ENCODE measurements at places on chromosomes 12 and 14.

DNA sequence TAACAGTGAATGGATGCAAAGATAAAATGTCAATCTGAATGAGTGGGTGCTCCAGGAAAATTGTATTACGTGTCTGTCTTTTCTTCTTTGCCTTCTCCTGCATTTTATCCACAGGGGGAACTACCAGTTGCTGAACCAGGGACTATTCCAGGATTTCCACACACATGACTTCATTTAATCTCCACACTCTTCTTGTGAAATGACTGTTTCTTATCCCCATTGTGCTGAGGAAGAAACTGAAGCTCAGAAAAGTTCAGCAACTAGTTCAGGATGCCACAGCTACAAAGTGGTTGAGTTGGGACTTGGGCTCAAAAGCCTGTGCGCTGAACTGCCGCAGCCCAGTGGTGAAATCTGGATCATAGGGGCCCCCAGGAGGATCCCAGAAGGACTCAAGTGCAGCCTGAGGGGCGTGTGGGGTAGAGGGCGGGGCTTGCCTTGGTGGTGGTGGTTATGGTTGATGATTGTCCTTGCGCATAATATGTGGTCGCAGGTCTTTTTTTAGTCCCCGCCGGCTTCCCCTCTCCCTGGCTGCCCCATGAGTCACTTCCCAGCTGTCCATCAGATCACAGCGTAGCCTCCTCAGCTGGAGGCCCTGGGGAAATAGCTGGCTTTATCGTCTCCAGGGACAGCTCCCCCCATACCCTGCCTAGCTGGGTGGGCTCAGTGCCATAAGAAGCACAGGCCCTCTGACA lies 235.2 kb upstream of the CRY1 start:
- no peak for DNase-seq

DNA sequence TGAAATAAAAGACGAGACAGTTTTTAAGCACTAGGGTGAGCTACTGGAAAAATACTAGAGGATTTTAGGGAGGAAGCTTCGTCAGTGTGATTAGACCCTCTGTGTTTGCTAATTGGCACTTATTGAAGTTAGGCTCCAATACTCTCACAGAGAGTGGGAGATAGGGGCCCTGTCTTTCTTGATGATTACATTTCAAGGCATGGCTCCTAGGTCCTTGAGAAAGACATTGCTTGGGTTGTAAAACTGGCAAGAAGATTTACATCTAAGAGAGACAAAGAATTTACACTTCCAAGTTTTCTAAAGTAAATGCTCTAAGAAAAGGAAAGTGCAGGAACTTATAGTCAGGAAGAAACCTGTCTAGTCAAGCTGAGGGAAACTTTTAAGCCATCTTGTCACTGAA lies 183.2 kb downstream of the C12orf50 start:
- DNase-seq, result no peak

- DNase-seq, result no peak
These were observed 18.0 kb upstream of the LDHB start for GRCh38 chr12:21675641-21676040.

GRCh38 chr12:19190292-19191031 lies 60.9 kb downstream of the PLEKHA5 start:
- DNase-seq, result no peak

DNA sequence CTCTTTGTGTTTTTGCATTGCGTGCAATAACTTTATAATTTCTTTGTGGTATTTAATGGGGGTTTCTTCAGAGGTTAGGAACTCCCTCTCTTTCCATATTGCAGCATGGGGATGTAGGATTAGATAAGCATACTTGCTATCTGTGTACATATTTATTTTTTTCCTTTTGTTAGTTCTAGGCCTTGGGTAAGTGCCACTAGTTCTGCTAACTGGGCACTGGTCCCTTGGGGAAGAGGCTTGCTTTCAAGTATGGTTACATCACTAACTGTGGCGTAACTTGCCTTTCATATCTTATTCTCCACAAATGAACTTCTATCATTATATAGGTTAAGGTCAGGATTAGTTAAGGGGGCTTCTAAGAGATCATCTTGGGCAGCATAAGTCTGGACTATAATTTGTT lies 31.5 kb upstream of the SLCO1B3 start:
- no peak for DNase-seq

DNA sequence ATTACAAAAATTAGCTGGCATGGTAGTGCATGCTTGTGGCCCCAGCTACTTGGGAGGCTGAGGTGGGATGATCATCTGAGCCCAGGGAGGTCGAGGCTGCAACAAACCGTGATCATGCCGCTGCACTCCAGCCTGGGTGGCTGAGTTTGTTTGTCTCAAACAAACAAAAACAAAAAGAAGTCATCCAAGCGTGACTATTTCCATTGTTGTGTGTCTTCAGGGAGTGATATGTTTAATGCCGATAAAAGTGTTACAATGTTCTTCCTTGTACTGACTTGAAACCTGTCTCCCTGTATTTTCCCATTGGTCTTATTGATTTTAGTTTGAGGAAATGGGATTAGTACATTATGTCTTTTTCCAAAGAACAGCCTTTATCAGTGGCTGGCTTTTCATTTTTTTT lies 75.6 kb upstream of the USP44 start:
- no peak for DNase-seq

DNA sequence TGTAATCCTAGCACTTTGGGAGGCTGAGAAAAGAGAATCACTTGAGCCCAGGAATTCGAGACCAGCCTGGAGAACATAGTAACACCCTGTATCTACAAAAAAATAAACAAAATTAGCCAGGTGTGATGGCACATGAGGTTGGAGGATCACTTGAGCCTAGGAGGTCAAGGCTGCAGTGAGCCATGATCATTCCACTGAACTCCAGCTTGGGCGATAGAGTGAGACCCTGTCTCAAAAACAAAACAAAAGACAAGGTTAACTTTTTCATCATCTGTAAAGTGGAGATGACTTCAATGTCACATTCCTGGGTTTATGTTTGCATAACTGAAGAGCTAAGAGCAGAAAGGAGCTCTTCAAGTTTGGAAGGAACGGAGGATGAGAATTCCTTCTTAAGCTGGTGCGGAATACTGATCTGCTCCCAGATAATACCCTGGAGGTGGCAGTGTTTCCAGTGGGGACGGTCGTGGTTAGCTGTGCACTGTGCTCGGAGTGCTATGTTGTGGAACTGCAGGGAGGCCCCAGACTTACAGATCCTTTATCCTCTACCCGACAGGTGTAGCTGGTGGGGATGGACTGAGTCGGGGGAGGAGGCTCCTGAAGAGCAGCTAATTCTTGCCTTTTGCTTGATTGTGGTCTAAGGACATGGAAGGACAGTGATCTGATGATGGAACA lies 22.5 kb upstream of the BICD1 start:
- DNase-seq, result no peak

DNA sequence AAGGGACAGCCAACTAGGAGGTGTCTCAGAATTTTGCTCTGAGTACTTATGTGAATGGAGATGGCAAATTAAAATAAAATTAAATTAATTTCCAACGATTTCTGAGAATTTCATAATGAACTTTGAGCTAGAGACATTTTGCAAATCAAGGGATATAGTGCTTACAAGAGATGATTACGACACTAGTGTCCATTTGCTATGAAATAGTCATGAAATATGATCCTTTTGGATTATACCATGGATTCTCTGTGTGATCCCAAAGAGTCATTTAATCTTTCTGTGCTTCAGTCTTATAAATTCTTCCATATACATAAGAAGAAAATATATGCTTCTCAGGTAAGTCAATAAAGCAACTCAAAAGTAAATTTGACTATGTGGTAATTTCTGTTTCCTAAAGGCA lies 240.6 kb downstream of the SLC25A21 start:
- no peak for DNase-seq

GRCh38 chr14:44613061-44613712 lies 106.1 kb upstream of the FSCB start:
- no peak for DNase-seq

All from stimulated activated CD4-positive, alpha-beta T cell treated with anti-CD3 and anti-CD28 coated beads, Interleukin-1b, Interleukin-23, amount 100 ng/mL, for 1 hour (primary cell).